T-helper 2 cell (primary cell): ENCODE measurements at places on chromosomes 16 and 17.

- no peak for DNase-seq
These were observed 215.6 kb upstream of the WSB1 start for GRCh38 chr17:27078296-27078695.

GRCh38 chr17:60170835-60171752 lies 21.3 kb downstream of the CA4 start:
- DNase-seq: no peak

DNA sequence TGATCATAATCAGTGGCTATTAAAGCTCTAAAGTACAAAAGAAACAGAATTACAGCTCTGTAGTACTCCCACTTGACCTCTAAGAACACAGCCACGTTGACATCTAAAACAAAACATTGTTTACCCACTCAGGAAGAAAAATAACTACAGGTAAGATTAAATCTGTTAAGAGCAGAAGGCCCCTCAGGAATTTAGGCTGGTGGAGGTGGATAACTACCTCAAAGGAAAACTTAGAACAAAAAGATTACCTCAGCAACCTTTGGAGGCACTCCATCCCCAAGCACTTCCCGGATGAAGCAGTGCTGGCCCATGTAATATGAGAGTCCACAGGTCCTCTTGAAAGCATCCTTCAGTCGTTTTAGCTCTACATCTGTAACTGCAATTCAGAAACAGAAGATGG lies 46.7 kb downstream of the USP32 start:
- DNase-seq: no peak

DNA sequence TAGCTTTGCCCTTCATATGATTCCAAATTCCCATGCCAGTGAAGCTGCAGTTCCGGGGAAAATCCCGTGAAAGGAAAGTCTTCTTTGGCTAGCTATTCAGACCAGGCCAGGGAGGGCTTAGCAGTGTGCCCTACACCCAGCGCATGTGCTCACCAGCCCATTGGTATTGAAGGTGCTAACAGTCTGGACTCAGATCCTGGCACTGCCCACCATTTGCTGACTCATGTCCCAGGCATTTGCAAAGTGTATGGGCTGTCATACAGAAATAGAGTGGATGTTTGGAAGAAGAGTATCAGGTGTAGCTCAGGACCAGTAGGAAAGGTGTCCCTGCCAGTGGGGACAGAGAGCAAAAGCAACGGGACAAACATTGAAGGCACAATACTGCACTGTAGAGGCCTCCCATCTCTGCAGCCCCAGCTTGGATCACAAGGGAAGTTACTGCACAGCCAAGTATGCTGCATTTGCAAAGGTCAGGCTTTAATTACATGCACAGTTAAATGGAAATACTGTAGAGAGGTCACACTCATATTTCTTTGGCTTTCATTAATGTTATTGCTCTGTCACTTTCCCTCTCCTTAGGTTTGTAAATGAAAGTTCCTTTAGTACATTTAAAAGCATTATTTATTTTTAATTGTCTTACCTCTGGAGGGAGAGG lies 220.0 kb downstream of the IRX3 start:
- DNase-seq: no peak

DNA sequence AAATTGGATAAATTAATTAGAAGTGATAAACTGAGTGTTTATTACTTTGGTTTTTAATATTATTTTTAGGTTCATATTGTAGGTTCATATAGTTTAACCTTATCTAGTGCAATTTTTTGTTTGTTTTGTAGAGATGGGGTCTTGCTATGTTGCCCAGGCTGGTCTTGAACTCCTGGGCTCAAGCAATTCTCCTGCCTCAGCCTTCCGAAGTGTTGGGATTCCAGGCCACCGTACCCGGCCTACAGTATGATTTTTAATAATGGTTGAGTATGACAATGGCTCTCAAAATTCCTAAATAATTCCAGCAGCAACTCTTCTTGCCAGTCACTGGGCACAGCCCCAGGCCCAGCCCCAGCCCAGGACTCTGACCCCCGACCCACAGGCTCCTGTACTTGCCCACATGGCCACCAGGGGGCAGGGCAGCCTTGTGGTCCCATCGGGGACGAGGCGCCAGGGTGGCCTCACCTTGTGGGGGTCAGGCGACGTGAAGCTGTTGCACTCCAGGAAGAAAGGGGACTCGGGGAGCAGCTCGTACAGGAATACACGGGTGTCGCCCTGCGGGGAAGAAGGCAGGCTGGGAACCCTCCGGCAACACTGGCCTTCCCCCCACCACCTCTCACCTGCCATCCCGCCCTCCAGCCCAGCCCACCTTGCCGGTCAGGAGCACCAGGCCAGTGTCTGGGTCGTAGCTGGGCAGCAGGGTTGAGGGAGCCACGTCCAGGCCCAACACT lies 7.9 kb upstream of the PAM16 start:
- DNase-seq: peak; percentile 49

GRCh38 chr16:27242868-27243590 lies 25.5 kb downstream of the NSMCE1 start:
- no peak for DNase-seq

GRCh38 chr16:8718851-8719680 lies 44.6 kb downstream of the ABAT start:
- DNase-seq: no peak

DNA sequence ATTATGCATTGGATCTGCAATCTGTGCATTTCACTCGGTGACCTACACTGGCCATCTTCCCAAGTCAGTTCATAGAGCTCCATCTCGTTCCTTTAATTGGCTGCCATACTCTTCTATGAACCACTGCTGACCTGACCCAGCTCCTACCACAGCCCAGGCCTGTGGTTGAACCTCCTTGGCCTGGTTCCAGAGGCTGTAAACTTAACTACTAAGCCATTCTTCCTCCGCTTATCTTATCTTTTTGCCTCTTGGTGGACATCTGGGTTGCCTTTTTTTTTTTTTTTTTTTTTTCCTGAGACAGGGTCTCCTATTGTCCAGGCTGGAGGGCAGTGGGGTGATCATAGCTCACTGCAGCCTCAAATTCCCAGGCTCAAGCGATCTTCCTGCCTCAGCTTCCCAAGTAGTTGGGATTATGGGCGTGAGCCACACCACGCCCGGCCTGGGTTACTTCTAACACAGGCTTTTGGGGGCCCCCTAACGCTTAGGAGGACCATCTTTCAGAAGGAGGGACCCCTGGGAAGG lies 18.3 kb downstream of the COQ7 start:
- no peak for DNase-seq

DNA sequence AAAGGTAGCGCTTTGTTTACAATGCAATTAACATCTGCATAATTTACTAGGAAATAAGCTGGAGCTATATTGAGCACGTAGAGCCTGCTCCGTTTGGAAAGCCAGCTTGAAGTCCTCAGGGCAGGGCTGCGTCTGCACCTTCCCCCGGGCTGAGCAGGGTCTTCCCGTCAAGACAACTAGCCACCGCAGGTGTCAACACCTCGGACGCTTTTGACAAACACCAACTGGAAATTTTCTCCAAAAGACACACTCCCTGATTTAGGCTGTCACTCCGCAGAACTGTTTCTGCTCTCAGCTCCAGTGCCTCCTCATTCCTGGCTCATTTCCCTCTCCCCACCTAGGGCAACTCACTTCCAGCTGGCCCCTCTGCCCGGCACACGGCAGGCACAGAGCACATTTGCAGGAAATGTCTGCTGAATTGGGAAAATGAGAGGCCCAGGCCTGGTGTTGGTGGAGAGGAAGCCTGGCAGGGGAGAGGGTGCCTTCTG lies 170.3 kb downstream of the MAF start:
- no peak for DNase-seq

- DNase-seq: no peak
These were observed 120.5 kb downstream of the MAF start for GRCh38 chr16:79480056-79480455.
